ENCODE measurements at places on chromosomes 3 and 15.
A peak's percentile ranks its signal among the peaks of the same experiment; 100 is the strongest.

DNA sequence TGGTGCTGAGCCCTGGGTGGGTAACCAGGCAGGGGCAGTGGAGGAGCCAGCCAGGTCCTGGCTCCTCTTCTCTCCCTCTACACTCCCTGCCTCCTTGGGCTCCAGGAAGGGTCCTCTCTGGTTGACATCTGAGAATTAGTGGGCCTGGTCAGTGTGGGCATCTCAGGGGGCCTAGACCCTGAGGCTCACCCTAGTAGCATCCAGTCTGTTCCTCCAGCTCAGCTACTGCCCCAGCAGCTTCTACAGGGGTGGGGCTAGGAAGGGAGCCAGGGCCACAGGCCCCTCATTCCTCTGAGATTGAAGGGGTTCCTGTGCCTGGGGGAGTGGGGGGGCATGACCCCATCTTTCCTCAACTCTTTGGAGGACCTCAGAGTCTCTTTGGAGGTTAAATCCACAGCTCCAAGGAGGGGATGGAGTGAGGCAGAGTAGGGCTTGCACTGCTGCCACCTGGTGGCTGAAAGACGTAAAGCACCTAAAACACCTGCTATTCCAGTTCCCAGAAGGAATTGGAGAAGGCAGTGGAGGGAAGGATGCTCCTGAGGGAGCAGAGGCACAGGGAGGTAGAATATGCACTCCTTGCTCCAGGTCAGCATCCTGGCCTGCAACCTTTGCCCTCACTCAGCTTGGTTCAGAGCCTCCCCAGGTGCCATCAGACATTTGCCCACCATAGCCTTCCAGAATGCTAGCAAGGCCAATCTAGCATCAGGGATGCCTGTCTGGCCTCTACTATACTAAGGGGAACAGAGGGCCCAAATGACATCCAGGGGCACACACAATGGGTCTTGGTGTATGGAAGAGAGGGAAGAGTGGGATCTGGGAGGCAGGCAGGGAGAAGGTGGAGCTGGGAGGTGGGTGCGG is 25.1 kb downstream of the C3orf18 start:
- peak; percentile 51 for DNase-seq

DNA sequence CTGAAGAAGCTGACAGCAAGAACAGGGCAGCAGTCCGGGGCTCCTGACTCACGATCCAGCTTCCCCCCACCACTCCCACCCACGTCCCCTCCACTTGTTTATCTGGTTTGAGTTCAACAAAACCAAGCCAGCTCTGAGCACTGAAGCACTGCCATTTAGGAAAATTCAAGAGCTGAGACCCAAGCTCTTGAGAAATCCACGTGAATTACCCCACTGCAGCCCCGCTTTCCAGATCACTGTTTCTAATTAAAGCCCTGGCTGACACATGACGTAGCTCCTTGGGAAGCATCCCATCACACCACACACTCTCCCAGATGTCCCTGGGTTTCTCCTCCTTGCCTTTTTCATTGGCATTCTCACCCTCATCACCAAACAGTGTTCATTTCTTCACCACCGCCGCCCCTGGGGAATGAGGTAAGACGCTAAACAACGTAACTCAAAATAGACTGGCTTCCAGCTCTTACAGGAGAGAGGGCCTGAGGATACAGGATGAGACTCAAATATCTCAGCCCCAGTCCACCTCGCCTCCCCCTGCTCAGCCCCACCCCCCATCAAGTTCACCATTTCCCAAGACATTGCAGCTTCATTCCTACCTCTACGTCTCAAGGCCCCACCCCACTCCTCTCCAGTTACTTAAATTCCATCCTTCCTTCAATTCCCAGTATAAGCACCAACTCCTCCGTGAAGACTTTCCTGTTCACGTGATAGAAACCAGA is 95.4 kb downstream of the SRGAP3 start:
- no peak for DNase-seq

DNA sequence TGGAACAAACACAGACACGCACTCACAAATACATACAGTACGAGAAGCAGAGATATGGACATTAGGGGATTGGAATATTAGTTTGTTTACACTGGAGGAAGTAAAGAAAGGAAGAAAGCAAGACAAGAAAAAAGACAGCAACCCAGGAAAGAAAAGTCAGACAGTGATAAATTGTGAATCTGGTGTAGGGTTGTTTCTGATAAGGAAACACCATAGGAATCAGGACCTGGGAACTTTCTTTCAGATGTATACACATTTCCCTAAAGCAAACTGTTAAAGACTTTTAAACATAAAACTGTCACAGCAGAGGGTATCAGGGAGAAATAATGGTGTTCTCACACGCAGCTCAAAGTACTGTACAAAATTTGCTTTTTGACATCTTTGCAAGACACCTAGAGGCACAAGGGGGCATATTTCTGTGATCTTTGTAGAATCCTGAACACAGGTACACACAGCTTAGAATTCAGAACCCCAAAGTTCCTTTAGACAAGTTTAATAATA is 153.7 kb downstream of the TUSC7 start:
- DNase-seq: no peak

DNA sequence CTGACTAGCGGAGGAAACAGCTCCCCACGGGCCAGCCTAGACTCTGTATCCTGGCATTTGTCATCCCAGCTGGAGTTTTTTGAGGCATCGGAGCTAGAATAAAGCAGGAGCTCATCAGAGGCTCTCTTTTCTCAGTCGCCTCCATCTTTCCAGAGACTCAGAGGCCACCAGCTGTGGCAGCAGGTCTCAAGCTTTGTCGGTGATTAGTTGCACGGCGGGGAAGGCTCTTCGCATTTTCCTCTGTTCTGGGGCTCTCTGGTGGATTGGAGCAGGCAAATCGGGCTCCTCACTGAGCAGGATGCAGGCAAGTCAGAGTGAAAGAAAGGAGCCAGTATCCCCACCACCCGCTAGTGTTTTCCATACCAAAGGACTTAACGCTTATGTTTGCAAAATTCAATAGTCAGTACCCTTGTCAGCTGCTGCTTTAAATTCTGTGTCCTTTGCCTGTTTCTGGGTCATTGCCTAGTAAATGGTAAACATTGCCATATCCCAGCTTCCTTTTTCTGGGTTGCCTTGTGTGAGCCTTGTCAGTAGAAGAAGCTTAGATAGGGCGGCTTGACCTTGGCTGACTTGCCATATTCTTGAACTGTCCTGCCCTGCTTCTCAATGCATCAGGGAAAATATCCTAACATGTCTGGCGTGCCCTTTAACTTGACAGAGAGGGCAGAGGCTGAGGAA is 127.1 kb downstream of the PTPRG start:
- DNase-seq: no peak

DNA sequence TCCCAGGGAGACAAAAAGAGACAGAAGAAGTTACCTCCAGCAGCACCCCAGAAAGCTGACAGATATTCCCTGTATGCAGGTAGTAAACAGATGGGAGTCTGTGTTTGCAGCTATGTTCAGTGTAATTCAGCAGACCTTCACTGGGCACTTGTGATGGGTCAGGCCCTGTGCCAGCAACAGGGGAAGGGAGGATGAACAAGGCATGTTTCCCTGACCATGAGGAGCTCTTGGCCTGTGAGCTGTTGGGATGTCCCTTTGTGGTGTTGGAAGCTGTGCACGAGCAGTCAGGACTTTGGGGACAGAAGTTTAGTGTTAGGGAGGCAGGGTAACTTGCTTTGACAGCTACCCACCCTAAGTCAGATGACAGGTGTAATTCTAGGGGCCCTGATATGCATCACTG is 106.0 kb upstream of the TRIM42 start:
- no peak for DNase-seq

DNA sequence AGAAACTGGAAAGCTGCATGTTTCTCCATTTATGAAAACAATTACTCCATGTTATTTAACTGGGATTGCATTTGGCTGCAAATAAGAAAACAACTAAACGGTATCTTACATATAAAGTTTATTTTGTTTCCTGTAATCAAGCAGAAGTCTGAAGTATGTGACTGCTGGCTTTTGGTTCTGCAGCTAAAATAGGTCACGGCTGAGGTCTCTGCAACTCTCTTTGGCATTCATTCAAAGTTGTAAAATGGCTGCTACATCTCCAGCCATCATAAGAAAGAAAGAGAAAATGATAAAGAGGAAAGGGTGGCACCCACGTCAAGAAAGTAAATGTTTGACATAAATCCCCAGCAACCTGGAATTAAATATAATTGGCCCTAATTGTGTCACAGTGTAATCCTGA is 406.1 kb downstream of the TBC1D5 start:
- DNase-seq: no peak

DNA sequence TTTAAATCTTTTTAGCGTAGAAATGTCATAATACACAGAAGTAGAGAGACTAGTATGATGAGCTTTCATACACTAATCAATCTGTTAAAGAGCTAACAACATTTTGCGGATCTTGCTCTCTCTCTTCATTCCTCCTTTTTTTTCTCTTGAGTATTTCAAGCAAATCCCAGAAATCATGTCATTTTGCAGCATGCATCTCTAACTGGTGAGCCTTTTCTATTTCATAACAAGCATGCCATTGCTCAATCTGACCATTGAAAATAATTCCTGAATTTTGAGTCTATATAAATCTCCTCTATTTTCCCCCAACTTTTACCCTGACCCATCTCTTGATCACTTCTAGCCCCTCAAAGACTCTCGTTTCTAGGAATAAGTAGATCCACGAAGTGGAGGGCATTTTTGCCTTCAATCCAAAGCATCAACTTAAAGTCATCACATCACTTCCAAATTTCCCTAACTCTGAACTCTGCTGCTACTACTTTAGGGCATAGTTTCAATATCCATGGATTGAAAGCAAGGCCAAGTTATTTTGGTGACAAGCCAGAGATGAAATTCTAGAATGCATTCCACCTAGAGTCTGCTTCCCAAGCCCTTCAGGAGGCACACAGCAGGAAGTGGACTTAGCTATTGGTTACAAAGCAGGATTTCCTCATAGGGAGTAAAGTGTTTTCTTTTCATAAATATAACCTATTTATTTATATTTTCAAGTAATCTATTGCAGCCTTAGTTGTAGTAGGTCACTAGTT is 253.5 kb upstream of the ZPLD1 start:
- DNase-seq: no peak

GRCh38 chr3:143472731-143473523 is 353.4 kb downstream of the CHST2 start:
- no peak for DNase-seq
